ENCODE measurements at places on chromosomes 7 and 10.

DNA sequence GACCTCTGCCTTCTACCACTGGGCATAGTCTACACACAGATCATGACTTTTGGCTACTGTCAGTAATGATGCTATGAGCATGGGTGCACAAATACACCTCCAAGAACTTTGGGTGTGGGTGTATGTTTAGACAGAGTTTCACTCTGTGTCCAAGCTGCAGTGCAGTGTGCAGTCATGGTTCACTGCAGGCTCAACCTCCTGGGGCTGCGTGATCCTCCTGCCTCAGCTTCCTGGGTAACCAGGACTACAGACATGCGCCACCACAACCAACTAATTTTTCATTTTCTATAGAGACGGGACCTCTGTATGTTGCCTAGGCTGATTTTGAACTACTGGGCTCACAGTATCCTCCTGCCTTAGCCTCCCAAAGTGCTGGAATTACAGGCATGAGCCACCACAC, 194.4 kb downstream of the NSUN6 start:
- DNase-seq = no peak

GRCh38 chr7:20958572-20958971, 171.9 kb upstream of the SP8 start:
- DNase-seq = no peak

- no peak for DNase-seq
Measured at GRCh38 chr10:94005050-94005449, 11.3 kb downstream of the PLCE1 start.

DNA sequence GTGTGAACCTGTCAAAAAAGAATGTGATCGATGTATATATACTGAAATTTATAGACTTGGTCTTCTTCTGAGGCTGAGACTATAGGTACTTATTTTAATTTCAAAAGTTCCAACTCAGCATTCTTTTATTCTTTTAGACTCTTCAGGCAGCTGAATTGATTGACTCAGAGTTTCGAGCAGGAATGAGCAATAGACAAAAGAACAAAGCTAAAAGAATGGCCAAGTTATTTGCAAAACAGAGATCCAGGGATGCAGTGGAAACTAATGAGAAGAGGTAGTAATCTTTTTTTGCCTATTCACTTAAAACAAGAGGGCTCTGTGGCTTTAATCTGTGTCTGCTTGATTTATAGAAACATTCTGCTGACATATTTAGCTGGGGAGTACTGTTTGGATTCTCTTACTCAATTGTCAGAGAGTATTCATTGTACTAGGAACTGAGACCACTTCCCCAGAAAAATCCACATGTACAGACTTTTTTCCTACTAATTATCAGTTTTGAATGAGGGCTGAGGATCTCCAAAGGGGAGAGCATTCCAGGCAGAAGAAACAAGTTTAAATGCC, 30.1 kb downstream of the BTAF1 start:
- DNase-seq = no peak

DNA sequence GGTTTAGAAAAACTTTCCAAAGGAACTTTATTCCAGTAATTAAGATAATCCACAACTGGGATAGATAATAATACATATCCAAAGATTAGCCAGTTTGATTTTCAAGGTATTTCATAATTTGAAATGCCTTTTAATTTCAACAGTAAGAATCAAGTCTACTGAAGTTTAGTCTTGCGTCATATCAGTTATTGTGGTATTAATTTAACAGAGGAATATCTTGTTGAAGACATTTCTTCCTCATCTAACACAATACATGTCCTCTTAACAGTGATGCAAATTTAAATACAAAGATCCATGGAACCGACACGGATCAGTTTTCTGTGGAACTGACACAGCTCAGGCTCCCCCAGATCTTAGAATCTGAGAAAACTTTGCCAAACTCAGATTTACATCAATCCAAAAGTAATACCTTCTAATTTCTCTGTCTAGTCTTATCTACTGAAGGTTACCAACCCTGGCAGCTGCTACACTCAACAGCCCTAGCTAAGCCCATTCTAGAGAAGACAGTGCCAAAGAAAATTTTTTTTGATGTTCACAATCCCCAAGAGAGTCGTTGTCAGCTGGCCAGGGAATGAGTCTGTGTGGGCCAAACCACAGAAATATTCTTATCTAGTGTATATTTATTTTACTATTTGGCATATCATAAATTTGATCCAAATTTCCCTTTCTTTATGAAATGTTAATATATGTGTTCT, 365.2 kb upstream of the MEOX2 start:
- DNase-seq = no peak

GRCh38 chr7:150992833-150993302, 2.1 kb downstream of the NOS3 start:
- DNase-seq = no peak

- DNase-seq = no peak
Measured at GRCh38 chr10:11783558-11783865, 39.6 kb upstream of the PROSER2 start.

DNA sequence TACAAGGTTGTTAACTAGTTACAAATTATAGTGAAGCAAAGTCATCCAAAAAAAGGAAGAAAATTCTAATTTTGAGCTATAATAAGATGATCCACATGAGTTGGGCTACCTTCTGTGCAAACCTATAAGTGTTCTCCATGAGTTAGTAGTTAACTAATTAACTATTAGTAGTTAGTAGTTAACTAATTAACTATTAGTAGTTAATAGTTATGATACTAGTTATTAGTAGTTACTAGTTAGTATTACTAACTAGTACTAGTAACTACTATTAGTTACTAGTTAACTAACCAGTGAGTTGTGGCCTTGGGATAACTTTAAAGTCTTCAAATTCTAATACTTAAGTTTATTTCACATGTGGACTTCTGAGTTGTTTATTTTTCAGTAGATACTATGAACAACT, 453.4 kb upstream of the GRM3 start:
- DNase-seq = no peak

DNA sequence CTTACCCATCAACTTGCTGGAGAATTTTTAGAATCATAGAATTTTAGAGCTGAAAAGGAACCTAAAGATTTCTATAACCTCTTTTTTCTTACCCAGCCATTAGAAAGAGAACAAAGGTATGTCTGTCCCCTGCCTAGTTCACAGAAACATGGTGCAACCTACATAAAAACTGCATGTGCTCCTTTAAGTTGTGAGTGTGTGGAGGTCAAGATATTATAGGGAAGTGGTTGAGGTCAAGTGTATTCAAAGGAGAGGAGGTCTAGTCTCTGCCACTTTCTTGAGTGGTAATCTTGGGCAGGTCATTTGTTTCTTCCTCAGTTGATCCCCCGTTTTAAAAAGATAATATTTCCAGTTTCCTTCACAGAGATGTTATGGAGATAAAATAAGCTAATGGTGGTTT, 6.4 kb downstream of the UBTD1 start:
- DNase-seq = no peak

DNA sequence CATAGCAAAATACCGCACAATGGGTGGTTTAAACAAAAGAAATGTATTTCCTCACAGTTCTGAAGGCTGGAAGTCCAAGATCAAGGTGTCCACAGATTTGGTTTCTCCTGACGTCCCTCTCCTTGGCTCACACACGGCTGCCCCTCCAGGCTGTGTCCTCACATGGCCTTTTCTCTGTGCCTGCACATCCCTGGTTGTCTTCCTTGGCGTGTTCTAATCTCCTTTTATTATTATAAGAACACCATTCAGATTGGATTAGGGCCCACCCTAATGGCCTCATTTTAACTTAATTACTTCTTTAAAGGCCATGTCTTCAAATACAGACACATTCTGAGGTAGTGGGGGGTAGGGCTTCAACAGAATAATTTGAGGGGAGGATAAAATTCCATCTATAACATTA, 87.9 kb downstream of the FZD1 start:
- no peak for DNase-seq

GRCh38 chr7:44100458-44101302, 3.5 kb upstream of the AEBP1 start:
- no peak for DNase-seq

Measured in hypothalamus (tissue), 51 donors.